Naive thymus-derived CD4-positive, alpha-beta T cell (primary cell): ENCODE measurements at places on chromosomes 6 and 20.

DNA sequence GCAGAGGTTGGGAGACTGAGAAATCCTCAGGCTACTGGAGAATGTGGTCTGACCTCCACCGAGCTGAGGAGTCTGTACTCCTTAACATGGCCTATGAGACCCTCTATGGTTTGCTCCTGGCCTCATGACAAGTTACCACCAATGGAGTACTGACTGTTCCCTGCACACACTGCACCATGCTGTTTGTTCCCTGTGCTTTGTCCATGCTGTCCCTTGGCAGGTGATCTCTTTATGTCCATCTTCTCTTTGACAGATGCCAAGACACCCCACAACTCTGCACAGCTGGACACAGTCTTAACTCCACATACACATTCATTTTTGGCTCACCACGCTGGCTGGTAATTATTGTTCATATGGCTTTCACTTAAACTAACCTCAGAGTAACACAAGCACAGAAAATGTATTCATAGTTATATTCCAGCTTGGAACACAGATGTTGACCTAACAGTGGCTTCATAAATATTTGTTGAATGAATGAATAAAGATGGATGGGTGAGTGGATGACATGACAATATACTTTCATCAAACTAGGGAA lies 258.0 kb downstream of the ATXN1 start:
- no peak for DNase-seq

DNA sequence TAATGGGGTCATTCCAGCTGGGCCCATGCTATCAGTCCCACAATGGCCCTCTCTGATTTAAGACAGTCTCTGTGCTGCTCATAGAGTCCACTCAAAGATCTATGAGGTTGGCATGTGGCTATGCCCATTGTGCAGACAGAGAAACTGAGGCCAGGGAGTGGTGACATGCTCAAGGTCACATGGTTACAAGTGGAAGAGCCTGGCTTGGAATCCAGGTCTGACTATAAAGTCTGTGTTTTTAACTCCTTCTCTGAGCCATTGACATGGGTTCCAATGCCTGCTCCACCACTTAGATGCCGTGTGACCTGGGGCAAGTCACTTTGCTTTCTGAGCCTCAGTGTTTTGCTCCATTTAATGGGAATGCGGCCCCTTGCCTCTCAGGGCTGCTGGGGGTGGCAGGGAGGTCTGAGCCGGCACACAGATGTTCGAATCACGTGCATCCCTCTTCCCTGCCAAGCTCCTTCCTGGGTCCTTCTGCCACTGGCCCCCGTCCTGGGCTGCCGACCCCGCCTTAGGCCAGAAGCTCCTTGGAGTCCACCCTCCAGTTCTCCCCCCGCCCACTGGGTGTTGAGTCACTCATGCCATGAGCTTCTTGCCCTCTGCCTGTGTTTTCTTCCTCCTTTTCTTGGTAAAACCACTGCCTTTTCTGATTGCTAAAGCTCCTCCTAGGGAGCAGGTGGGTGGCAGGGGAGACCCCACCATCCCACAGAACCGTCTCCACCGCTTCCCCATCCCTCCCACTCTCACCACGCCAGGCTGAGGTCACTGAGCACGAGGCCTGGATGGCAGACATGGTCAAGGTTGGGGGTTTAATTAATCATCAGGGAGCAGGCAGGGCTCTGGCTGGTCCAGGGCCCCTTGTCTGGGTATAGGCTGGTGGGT lies 35.7 kb downstream of the CEBPB start:
- no peak for DNase-seq

DNA sequence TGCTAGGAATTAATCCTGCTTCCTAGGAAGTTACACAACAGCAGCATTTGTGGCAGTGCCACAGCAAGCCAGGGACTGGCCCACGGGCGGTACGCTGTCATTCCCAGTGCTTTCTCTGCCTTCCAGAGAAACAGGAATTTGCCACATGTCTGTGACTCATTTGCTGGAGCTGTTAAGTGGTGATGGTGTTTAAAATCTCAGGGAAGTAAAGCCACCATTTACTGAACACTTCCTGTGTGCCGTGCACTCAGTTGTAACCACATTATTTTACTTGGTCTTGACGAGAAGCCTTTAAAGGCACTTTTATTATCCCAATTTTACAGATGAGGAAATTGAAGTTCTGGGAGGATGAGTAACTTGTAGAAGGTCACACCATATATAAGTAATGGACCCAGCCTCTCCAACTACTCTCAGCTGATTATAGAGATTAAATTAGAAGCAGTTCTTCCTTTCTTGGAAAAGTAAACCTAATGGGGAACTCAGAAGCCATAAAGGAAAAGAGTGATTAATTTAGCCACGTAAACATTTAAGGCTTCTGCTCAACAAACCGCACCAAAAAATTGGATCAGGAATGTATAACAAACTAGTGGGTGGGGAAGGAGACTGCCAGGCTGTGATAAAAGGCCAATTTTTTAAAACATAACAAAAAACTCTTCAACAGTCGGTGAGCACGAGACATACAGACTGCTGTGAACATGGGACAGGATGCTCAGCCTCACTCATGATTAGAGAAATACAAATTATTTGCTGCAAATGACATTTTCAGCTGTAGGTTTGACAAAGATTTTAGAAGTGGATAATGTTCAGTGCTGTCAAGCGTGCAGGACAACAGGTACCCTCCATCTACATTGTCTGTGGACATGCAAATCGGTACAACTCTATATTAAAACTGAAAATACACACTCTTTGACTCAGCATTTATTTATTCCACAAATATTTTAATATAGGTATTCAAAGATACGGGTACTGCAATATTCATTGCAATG lies 311.2 kb downstream of the NRN1 start:
- DNase-seq: no peak

DNA sequence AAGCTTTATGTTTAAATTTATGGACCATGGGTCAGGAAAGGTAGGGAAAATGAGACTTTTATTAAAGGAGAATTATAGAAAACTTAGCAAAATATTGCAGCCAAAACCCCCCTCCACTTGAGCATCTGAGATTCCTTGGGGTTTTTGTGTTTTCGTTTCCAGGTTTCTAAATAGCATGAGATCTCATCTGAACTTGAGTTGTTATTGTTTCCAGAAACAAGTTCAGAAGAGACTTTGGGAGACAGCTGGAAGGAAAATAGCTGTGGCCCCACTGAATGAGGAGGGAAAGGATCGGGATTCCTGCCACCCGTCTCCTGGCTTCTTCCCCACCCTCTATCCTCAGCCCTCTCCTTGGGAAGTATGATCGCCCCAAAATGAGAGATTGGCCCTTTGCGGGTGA lies 75.5 kb downstream of the TBC1D7 start:
- DNase-seq: no peak

GRCh38 chr6:105001906-105002305 lies 45.0 kb downstream of the LIN28B start:
- no peak for DNase-seq

GRCh38 chr20:2378893-2379292 lies 1.8 kb upstream of the TGM6 start:
- DNase-seq: no peak

- no peak for DNase-seq
Measured at GRCh38 chr6:128519132-128519930, 1.1 kb downstream of the PTPRK start.

DNA sequence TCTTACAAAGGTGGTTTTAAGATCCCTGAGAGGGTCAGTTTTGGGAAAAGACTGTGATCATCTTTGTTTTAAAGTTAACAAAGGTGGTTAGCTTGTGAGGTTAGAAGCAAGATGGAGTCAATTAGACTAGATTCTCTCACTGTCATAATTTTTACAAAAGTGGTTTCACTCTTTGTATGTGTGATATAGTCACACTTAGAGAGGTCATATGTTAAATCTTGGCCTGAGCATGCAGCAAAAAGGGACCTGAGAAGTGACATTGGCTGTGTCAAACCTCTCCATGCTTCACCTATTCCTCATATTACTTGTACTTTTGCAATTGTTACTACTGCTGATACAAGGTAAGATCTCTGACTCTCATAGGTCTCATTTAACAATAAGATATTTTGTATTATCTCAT lies 368.0 kb downstream of the TBC1D32 start:
- no peak for DNase-seq

DNA sequence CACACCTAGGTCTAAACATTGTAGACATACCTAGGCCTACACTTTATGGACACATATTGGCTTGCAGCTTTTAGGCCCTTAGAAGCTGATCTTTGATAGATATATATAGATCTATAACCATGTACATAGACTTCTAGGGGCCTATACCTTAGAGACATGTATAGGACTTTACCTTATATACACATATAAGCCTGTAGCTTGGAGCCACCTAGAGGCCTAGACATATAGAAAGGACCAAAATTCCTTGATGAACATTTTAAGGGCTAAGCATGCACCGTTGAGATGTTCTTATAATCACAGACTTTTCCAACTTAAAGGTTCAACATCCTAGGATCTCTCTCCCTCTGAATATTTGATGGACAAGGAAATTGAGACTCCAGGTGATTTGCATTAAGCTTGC lies 371.7 kb upstream of the SASH1 start:
- no peak for DNase-seq

DNA sequence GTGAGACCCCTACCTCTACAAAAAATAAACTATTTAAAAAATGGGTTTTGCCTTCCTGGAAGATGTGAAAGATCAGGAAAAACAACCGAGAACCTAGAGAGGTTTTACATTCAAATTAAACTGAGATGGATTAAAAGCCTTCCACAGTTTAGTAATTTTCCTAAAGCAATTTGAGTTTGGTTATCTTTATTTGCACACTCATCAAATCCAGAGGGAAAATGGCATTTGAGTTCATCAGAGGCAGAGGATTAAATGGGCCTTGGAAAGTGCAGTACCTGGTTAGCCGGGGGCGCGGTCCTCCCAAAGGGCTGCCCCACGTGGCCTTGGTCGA lies 157.0 kb upstream of the INSM1 start:
- DNase-seq: no peak

DNA sequence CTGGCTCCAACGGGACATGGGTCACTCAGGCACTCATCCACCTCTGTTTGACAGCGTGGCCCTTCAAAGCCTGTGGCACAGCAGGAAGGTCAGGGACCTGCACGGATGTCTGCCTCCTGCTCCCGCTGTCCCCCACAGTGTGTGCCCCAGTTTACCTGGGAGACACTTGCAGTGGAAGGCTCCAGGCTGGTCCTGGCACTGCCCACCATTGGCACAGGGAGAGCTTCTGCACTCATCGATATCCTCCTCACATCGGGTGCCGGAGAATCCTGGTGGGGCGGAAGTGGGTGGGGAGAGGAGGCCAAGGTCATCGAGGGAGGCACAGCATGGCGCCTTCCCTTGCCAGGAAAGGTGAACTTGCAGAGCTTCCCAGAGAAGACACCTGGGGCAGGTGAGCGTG lies 6.9 kb downstream of the NOTCH4 start:
- DNase-seq: no peak

GRCh38 chr20:47674686-47675085 lies 110.6 kb downstream of the SULF2 start:
- no peak for DNase-seq

DNA sequence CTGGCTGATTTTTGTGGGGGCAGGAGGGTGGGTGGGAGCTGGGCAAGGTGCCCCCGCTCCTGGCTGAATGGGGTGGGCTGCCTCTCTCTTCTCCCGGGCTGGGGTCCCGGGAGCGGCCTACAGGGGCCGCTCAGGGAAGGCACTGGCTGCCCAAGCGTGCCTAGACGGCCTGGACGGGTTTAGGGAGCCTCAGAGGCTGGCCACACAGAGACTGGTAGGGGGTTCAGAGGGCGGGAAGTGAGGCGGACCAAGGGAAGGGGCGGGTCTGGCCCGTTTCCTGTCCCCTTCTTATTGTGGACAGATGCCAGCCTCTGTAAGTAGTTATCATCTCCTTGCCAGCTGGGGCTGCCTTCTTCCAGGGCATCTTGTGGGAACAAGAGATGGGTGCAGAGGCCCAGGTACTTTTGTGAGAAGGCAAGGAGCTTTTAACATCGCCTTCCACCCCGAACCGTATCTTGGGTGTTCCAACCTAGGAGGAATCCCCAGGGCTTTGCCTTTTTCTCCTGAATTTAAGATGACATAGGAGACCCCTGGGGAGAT lies 437 bp downstream of the CD40 start:
- no peak for DNase-seq

- no peak for DNase-seq
Measured at GRCh38 chr6:75429061-75429703, 64.4 kb downstream of the FILIP1 start.

- no peak for DNase-seq
Measured at GRCh38 chr6:20705741-20706140, 171.5 kb downstream of the CDKAL1 start.

DNA sequence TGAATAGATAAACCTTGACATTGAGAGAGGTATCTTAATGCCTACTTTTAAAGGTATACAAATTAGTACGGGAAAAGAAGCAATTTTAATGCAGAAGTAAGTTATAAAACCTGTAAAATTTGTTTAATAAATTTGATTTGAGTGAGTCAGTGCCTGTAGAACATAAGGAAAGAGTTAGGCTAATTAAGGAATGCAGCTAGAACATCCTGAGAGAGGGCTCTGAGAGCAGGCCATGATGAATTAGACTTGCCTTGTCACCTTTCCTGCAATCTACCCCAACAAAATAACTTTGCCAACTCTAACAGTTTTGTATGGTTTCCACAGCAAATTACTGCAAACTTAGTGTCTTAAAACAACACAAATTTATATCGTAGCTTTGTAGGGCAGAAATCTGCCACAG lies 700.8 kb downstream of the RFPL4B start:
- no peak for DNase-seq

DNA sequence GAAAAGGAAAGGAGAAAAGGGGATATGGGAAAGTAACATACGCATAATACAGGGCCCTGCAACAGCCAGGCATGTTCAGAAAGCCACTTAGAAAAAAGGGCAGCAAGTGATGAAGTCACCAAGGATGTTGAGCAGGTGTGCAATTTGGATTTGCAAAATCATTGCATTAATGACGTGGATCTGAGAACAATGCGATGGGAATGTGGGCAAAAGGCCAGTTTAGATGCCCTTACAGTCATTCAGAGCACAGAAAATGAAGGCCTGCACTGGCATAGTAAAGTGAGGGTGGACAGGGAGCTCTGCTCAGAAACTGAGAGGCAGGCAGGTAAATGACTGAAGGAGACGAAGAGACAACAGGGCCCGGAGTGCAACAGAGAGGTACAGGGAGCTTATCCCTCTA lies 123.7 kb upstream of the NHSL1 start:
- DNase-seq: no peak

DNA sequence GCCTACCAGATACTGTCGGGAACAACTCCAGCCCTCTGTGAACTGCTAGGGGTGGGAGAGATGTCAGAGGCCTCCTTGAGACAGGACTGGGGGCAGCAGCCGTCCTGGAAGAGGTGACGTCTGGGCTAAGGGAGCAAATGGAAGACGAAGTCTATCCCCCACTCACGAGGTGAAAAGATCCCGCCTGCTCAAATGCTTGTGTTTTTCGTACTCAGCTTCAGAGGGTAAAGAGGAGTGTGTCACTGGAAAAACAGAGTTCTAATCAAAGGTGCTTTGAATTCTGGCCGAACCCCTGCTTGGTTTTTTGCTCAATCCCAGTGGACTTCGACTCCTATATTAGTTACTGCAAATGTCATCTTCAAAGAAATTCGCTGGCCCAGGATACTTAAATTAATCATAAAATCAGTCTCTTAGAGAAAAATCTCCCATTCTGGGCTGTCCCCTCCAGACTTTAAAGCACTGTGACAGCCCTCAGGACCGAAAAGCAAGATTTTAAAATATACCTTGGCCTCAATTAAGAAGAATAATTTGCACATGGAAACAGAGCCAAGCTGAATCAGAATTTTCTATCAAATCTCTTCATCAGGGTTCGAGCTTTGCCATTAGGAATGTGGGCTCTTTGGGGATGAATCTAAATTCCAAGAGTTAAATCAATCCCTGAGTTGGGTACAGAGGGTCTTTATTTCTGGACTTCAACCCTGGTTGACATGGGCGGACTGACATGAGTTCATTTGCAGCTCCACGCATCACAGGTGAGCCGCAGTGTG lies 61.8 kb upstream of the AFDN start:
- no peak for DNase-seq

- no peak for DNase-seq
Measured at GRCh38 chr6:139373928-139374356, 506 bp downstream of the CITED2 start.
